A549 (cell line): ENCODE measurements at places on chromosomes 2 and 18.

GRCh38 chr2:231519975-231520555 lies 10.2 kb downstream of the NMUR1 start:
- DNase-seq = no peak

- no peak for DNase-seq
Observed at GRCh38 chr2:39686456-39686855, 20.7 kb downstream of the TMEM178A start.

GRCh38 chr2:88179228-88179679 lies 9.1 kb downstream of the THNSL2 start:
- no peak for DNase-seq

- peak; percentile 79 for DNase-seq
Observed at GRCh38 chr2:48471048-48471474, 58.9 kb upstream of the STON1 start.

- DNase-seq = peak; percentile 83
Observed at GRCh38 chr2:9333591-9334171, 89.6 kb downstream of the ITGB1BP1 start.

- no peak for DNase-seq
Observed at GRCh38 chr2:74297391-74297790, 45.8 kb downstream of the SLC4A5 start.

GRCh38 chr2:21317131-21317530 lies 193.4 kb downstream of the TDRD15 start:
- peak; percentile 52 for DNase-seq

DNA sequence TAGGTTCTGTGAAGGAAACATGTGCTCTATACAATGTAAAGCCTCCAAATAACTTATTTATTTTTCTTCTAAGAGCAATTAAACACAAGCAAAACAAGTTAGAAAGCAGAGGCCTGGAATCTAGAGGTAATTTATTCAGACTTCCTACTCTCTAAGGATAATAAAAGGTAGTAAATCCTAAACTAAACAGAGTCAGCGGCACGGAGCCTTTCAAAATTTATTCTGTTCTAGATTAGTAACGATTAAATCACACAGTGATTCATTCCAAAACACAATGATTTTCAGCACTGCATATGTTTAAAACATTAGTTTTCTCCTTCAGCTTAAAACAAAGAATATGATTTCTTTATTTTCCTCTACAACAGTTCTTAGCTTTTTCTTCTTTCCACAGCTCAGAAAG lies 160.9 kb downstream of the FBXO15 start:
- DNase-seq = no peak

- DNase-seq = no peak
Observed at GRCh38 chr2:103739921-103740320, 978.1 kb downstream of the TMEM182 start.

GRCh38 chr2:195342061-195342460 lies 315.0 kb upstream of the SLC39A10 start:
- DNase-seq = no peak

- no peak for DNase-seq
Observed at GRCh38 chr2:110925479-110925878, 193.1 kb downstream of the ACOXL start.

- peak; percentile 19 for DNase-seq
Observed at GRCh38 chr2:169363560-169364150, 1.3 kb upstream of the LRP2 start.

GRCh38 chr2:675982-676646 lies 1.1 kb downstream of the TMEM18 start:
- DNase-seq = peak; percentile 50

GRCh38 chr2:36807223-36807886 lies 110.8 kb downstream of the VIT start:
- DNase-seq = no peak

GRCh38 chr2:42566837-42567321 lies 1.6 kb upstream of the MTA3 start:
- DNase-seq = no peak

DNA sequence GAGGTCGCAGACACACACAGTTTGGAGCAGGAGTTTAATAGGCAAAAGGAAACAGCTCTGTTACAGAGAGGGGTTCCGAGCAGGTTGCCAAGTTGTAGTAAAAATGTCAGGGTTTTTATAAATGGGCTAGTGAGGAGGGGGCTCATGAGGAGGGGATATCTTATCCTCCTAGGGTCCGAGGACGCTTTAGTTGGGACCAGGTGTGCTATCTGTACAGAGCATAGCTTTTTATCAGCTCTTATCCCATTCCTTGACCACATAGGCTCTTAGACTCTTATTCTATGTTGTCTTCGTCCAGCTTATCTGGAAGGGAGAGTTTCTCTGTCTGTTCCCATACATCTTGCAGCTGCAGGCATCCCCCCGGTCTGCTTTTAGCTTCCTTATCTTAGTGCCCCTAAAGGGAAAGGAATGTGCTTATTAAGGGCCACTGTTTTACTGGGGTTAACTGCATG lies 44.7 kb downstream of the PDK1 start:
- DNase-seq = no peak

DNA sequence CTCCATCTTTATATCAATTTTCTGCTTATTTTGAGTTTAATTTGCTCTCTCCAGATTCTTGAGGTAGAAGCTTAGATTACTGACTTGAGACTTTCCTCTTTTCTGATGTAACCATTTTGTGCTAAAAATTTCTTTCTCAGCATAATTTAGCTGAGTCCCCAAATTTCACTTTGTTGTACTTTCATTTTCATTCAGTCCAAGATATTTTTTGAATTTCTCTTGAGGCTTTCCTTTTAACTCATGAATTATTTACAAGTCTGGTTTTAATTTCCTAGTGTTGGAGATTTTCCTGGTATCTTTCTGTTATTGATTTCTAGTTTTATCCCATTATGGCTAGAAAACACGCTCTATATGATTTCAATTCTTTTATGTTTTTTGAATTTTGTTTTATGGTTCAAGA lies 144.7 kb upstream of the PGAP1 start:
- no peak for DNase-seq

- peak; percentile 6 for DNase-seq
Observed at GRCh38 chr18:54444319-54444914, 86.7 kb downstream of the C18orf54 start.

- DNase-seq = no peak
Observed at GRCh38 chr2:8036366-8036765, 645.5 kb upstream of the ID2 start.

DNA sequence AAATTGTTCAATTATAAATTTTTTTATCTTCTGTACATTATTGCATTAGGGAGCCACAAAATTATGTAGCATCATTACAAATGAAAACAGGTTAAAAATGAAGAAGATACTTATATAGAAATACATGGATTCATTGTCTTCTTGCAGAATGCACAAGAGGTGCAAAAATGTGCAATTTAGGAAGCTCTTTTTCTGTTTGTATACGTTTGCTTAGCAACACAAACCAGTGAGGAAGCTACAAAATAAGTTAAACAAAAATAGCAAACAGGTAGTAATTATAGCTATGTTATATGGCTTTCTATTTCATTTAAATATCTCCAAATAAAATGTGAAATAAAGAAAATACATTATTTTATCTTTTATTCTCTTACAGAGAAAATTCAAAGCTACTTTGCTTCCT lies 177.6 kb upstream of the SESTD1 start:
- DNase-seq = no peak

GRCh38 chr2:173876833-173877413 lies 88.2 kb downstream of the SP3 start:
- DNase-seq = no peak

- no peak for DNase-seq
Observed at GRCh38 chr18:79662034-79662433, 17.6 kb upstream of the CTDP1 start.

DNA sequence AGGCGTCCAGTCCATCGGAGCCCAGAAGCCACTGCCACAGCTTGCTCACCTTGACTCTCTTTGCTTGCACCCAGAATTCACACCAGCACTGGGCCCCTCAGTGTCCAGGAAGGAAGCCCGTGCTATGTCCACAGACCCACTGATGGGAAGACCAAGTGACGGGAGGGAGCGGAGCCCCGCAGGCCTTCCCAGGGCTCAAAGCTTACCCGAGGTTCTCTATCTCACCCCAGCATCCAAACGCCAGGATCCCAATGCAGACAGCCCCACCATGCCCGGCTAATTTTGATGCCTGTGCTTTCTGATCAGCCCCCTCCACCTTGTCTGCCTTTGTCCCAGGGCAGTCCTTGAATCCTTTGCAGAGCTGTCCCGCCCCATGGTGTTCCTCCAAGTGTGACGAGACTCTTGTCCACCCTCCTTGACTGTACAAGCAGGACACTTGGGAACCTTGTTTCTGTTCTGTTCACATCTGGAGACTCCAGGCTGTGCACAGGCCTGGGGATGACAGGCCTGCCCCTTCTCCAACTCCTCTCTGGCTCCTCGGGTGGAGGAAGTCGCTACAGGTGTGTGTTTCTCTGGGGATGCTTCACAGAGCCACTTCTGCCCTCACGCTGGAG lies 12.0 kb downstream of the NPPC start:
- no peak for DNase-seq

GRCh38 chr2:47662552-47662951 lies 120.4 kb upstream of the MSH6 start:
- no peak for DNase-seq

GRCh38 chr2:205808486-205809121 lies 126.3 kb downstream of the NRP2 start:
- DNase-seq = no peak

DNA sequence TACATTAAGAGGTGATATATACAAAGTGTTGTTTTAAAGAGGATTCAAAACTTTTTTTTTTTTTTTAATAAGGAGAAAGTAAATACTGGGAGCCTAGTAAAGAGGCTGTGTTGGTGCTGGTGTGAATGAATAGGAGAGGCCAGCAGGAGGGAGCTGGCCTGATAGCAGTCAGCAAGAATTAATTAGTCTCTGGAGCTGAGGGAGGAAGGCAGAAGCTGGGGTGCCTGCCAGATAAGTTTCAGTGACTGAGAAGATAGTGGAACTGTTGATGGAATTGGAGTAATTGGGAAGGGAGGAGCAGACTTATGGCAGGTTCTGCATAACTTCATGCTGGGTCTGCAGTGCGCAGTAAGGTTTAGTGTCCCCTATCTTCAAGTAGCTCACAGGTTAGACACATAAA lies 36.2 kb upstream of the SNORC start:
- DNase-seq = no peak

- no peak for DNase-seq
Observed at GRCh38 chr2:105034170-105034569, 3.7 kb upstream of the MRPS9 start.

GRCh38 chr2:70202236-70202806 lies 11.5 kb upstream of the C2orf42 start:
- DNase-seq = no peak

DNA sequence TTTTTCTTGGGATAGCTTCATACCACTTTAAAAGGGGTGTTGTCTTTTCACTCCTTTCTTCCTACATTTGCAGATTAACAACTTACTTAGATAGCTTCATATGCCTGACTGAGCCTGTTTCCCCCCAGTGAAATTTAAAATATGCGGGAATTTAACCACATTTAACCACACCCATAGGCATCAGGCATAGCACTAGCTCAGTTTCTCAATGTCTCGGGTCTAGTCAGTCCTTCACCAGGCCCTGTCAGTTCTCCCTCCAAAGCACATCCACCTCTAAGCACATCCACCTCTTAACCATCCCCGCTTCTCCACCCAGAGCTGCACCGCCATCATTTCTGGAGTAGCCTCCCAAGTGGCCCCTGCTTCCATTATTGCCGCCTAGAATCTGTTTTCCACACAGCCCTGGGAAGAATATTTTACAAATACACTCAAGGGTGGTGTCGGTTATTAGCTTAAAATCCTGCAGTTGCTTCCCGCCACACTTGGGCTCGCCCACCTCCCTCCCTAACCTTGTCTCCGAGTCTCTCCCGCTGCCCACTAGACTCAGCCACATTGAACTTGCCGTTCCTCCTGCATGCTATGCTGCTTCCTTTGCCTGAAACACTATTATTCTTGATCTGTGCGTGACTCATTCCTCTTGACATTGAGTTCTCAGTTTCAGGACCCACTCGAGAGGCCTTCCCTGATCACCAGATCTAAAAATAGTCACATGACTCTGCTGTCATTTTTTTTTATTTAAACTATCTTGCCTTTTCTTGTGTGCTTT lies 68.3 kb downstream of the SPTBN1 start:
- DNase-seq = no peak

- peak; percentile 1 for DNase-seq
Observed at GRCh38 chr2:214410918-214411554, at the start of gene VWC2L. Gene VWC2L, plus strand, starts transcription at chr2:214411054. Its CDS starts 3,140 bp downstream, at chr2:214414194.

DNA sequence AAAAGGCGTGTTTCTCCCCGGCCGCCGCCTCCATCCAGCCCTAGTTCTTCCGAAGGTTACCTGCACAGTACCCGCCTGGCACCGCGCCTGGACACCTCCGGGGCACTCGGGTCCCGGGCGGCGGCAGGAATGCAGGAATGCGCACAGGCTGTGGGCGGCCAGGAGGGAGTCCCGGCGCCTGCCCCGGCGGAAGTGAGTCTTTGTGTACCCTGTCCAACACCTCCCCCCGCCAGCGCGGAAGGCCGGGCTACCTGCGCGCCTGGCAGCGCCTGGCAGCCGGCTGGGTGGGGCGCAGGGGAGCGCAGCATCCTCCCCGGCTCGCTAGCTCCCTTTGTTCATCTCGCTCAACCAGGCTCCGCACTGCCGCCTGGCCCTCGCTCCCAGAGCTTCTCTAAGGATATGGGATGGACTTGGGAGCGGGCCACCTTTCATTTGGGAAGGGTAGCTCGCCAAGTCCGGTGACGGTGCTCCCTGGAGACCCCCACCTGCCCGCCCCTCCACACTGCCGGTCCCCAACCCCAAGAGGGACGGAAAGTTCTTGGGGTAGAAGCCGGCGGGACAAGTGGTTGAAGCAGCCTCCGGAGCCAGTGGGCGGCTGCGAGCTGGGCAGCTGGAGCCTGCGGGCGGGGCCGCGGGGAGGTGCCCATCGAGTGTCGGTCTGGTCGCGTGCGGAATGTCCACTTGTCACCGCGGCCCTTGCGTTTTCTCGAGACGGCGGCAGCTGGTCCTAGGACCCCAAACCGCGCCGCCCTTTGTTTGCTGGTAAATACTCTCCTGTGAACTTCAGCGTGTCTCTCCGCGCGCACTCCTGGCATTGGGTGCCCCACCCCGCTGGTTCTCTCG lies 1.2 kb upstream of the ST6GAL2 start:
- peak; percentile 91 for DNase-seq

GRCh38 chr2:41907141-41907540 lies 140.7 kb upstream of the PKDCC start:
- no peak for DNase-seq

DNA sequence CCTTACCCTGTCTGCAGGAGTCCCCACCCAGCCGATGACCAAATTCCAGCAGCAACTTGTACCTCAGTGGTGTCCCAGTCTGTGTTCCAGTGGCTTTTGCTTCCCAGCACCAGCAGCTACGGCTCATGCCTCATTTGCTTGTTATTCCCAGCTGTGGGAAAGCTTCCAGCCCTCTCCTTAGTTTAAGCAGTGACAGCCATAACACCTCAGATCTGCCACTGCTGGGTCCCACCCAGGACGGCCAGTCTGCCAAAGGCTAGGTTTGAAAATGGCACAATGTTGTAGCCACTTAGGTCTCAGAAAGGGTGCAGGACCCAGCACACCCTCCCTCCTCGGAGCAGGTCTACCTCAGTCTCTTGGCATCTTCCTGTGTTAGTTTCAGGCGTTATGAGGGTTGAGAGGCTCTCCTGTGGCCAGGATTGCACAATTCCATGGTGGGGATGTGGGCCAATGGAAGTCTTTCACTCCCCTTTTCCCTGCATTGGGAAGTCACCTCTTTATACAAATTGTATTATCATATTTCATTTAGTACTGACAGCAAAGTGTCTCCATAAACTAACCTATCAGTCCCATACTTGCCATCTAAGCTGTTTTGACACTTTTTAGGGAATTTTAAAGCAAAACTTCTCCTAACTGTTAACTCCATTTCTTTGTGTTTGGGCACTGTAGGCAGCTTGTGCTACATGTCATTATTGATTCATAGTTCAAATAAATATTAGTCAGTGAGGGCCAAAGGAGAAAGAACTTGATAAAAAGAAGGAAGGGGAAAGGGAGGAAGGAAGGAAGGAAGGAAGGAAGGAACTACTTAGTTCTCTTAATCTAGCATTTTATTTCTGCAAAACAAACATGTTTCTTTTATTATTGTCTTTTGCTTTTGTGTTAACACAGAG lies 62.9 kb upstream of the FAM110C start:
- no peak for DNase-seq
